Hematopoietic multipotent progenitor cell treated with erythropoietin and hydrocortisone succinate and interleukin-3 and kit ligand, for 15 days (in vitro differentiated cells): ENCODE measurements at places on chromosomes 4 and X.

DNA sequence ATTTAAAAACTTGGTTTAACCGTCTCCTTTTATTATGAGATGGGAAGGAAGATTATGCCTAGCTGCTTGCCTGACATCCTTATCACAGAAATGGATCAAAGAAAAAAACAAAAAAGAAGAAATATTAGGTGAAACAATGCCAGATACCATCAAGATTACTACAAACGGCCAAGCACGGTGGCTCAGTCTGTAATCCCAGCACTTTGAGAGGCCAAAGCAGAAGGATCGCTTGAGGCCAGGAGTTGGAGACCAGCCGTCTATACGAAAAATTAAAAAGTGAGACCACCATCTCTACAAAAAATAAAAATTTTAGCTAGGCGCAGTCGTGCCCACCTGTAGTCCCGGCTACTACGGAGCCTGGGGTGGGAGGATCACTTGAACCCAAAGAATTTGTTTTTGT is 2.3 kb downstream of the FRYL start:
- no peak for DNase-seq

GRCh38 chr4:80136270-80136669 is 61.0 kb upstream of the PRDM8 start:
- no peak for DNase-seq

DNA sequence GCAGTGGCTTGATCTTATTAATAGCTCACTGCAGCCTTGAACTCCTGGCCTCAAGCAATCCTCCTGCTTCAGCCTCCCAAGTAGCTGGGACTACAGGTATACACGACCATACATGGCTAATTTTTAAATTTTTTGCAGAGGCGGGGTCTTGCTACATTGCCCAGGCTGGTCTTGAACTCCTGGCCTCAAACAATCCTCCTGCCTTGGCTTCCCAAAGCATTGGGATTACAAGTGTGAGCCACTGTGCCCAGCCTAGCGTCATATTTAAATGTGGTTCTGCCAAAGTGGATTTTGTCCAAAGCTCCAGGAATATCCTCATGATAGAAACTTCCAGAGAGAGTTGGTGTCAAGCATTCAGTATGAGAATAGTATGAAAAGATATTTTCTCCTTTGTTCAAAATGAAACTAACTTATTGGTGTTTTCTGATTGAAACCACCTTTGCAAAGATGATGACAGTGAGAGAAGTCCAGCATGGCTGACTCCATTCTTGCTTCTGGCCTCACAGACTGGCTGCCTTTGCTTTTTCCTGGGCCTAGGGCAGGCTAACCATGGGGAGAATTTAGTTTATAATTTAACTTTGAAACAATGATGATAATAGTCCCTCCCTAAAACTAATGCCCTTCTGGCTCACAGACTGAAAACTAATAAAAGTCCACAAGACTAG is 129.0 kb downstream of the C4orf51 start:
- no peak for DNase-seq

- no peak for DNase-seq
Observed at GRCh38 chrX:94455782-94456181, 781.8 kb downstream of the FAM133A start.

DNA sequence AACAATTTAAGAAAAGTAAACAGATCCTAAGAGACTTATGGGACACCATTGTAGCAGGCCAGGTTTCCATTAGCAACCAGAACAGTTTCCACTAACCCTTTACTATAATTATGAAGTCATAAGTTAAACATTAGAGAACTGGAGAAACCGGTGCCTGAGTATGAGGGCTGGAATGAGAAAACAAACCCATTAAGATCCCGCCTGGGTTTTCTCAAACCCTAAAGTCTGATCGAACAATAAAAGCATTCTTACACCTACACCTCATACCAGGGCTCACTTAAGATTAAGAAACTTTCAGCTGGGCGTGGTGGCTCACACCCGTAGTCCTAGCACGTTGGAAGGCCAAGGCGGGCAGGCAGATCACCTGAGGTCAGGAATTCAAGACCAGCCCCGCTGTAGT is 13.7 kb upstream of the DHX15 start:
- DNase-seq = no peak

DNA sequence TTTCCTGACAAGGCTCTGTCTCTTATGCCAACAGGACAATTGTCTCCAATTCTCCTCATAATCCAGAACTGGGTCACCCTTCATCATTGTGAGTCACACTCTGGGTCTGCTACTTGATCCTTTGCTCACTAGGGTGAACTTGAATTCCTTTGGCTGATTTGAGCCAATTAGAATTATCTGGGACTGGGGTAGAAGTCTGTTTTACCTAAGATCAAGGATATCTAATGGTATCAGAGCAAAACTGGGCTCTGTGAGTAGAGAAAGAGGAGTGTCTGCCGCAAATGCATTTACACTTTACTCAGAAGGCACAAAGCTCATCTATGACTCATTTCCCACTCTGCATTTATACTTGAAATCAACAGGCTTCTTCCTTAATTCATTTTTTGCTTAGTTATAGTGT is 72.6 kb downstream of the PITX2 start:
- no peak for DNase-seq

DNA sequence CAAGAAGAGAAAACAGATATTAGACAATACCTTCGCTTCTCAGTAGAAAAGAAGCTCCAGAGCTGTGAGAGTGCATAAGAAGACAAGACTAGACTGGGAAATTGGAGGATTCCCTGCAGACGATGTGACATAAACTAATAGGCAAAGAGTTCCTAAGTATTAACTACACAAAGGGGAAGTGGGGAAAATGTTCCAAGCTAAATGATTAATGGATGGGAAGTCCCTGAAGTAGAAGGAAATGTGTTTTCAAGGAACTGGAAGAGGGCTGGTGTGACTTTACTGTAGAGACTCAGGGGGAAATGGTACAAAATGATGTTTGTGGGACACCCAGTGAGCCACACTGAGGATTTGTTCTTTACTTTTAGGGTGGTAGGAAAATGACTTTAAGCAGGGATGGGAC is 69.7 kb upstream of the DCLK2 start:
- DNase-seq = no peak

DNA sequence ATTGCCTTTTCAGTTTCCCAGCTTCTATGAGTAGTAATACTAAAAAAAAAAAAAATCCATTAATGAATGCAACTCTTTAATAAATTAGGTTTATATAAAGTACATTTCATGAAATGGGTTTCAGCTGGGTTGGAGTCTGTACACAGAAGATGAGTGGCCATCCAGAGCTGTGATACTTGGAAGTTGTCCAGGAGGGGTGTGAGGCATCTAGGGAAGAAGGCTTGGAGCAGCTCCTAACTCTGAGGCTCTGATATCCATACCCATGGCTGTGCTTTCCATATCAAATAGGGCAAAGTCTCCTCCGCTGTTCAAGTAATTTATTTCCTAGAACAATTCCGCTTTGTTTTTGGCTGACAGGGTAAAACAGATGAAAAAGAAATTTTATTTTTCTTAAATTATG is 423.3 kb upstream of the TENM3 start:
- DNase-seq = no peak

DNA sequence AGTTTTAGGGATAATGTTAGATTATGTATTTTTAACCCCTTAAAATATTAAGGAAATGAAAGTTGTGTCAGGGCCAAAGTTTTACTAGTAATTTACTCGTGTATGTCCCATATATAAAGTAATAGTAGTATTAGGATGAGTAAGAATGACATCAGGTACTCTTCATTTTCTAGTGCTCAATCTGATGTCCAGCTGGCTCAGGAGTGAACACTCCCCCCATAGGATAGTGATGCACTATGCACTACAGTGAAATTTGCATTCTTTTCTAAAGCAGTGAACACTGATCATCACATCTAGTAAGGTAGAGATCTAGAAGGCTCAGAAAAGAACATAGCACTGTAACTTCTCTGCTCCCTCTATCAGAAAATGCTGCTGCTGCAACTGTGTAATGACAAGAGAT is 409.7 kb downstream of the GLUD2 start:
- no peak for DNase-seq

DNA sequence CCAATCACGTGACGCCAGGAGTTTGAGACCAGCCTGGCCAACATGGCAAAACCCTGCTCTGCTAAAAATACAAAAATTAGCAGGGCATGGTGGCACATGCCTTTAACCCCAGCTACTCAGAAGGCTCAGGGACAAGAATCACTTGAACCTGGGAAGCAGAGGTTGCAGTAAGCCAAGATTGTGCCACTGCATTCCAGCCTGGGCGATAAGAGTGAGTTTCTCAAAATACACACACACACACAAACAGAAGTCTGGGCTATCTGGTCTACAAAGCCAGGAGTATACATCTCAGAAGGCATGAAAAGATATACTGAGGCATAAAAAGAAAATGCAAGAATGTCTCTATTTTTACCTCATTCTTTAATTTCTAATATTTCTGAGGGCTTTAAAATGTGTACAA is 11.3 kb downstream of the YTHDC1 start:
- no peak for DNase-seq

GRCh38 chr4:133866328-133866699 is 335.3 kb downstream of the PABPC4L start:
- DNase-seq = no peak

GRCh38 chr4:154630324-154630723 is 17.9 kb upstream of the FGG start:
- DNase-seq = no peak

GRCh38 chr4:140710908-140711622 is 45.1 kb downstream of the TBC1D9 start:
- DNase-seq = no peak

GRCh38 chr4:79865201-79865597 is 207.8 kb downstream of the ANTXR2 start:
- no peak for DNase-seq

DNA sequence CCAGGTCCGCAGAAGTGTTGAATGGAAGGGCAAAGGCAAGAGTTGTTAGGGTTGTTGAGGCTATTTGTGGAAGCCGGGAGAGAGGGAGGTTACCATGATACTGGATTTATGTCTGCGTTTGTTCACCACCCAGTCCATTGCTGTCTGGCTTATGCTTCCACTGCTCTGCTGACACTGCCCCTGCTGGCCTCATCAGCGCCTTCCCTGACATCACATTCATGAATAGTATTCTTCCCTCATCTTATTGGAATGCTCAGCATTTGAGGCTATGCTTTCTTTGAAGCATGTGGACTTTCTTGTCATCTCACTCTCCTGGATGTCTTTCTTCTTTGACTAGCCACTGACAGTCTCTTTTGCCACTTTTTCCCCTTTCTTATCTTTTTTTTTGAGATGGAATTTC is 10.3 kb downstream of the GNL3L start:
- DNase-seq = no peak

DNA sequence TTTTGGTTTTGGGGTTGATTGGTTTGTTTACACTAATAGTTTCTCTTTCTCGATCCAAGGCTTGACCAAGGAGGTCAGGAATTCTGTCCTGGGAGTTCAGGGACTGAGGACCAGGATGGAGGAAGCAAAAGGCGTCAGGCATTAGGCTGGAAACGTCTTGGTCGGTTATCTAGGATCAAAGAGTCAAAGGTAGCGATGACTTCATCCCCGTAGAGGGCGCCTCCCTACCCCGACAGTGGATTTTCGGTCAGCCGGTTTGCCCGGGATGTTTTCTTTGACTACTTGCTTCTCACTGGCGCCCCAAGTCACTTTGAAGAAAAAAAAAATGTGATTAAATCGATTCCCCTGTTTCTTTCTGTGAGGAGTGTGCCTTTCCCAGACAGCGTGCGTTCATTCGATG is 980 bp upstream of the FHDC1 start:
- peak; percentile 81 for DNase-seq
